ENCODE measurements at places on chromosomes 3 and 15.
A peak's percentile ranks its signal among the peaks of the same experiment; 100 is the strongest.

GRCh38 chr3:137106612-137107240, 148.9 kb downstream of the IL20RB start:
- no peak for DNase-seq

GRCh38 chr15:101436526-101436925, 53.0 kb downstream of the PCSK6 start:
- DNase-seq: no peak

DNA sequence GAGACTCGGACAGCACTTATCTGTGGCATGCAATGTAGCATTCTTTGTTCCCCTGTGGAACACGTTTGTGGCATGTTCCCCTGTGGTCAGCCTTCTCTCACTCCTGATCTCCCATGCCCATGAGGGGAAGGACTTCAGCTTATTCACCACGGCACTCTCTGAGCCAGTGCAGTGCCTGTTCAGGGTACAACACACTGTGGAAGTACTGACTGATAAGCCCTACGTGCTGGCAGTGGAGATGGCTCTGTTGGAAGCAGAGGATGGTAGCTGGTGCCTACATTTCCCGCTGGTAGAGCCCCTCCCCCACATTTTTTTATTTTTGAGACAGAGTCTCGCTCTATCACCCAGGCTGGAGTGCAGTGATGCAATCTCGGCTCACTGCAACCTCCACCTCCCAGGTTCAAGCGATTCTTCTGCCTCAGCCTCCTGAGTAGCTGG, 43.5 kb upstream of the ETV5 start:
- no peak for DNase-seq

- DNase-seq: no peak
Observed at GRCh38 chr3:156303001-156303707, 182.8 kb downstream of the KCNAB1 start.

GRCh38 chr3:53773611-53774368, 72.4 kb downstream of the CHDH start:
- DNase-seq: no peak

- no peak for DNase-seq
Observed at GRCh38 chr15:59873644-59874272, 130.4 kb upstream of the FOXB1 start.

DNA sequence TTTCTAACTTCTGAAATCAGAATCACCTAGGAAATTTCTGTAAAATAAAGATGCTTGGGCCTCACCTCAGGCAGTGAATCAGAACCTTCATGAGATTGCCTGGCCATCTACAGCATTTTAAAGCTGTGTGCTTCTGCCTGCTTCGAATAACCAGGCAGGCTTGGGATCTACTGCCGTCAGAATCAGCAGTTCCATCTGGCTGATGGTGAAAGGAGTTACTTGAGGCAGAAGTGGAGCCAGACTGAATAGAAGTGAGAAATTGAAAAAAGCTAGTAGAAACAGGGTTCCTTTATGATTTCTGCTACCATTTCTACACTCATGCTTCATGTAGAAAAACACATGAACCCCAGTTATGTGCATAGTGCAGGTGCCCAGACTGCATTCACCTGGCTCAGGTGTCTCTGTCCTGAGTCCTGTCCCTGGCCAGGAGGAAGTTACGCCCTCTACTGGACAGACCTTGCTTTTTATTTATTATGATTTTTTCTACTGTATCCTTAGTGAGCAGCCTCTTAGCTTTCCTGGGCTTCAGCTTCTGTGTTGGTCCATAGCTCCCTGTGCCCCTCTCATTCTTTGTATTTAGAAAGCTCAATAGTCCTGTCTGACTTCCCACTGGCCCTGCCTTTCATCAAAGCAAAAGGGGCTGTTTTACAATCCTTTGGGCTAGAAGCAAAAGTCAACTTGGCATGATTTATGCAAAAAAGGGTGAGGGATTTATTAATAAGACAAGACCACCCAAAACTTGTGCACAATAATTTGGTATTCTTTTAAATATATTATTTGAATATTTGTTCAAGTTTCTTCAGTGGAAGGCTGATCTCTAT, 200.8 kb upstream of the GOLGA6L4 start:
- no peak for DNase-seq

GRCh38 chr15:67158367-67158766, 93.0 kb downstream of the SMAD3 start:
- DNase-seq: no peak

DNA sequence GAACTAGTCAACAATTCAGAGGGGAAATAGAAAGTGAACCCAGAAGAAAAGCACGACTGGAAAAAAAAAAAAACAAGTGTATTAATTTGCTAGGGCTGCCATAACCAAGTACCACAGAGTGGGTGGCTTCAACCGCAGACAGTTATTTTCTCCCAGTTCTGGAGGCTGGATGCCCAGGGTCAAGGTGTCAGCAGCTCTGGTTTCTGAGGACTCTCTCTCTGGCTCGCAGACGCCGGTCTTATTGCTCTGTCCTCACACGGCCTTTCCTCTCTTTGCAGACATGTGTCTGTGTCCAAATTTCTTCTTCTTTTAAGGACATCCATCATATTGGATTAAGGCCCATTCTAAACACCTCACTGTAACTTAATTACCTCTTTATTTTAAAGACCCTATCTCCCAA, 291.8 kb downstream of the XXYLT1 start:
- DNase-seq: no peak

DNA sequence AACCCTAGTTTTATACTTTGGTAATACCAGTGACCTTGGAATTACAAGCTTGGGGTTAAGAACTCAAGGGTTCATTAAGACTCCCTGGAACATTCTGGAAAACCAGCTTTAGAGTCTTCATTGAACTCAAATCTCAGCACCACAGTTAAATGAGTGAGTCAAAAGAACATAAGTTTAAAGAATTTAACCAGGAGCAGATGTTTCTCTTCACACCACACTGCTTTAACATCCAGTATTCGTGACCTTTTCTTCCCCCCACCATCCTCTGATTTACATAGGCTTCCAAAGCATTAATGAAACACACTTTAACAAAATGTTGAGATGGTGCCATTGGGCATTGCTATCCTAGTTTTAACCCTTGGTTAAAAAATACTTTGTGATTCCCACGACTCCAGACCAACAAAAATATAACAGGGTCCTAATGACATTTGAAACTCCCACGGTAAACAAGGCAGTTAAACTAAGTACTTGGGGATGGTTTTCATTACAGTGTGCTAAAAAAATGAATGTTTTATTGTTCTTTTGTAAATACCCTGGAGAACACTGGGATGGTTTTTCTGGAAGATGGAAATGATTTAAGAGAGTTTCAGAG, 123.9 kb downstream of the OXNAD1 start:
- no peak for DNase-seq

GRCh38 chr3:2677501-2677900, 432.7 kb downstream of the IL5RA start:
- no peak for DNase-seq

- DNase-seq: peak; percentile 24
Observed at GRCh38 chr3:186021673-186022362, 84.0 kb upstream of the TRA2B start.

- DNase-seq: no peak
Observed at GRCh38 chr15:88664151-88664778, 25.4 kb downstream of the ISG20 start.

- DNase-seq: no peak
Observed at GRCh38 chr3:136194409-136195257, 1.5 kb downstream of the MSL2 start.

GRCh38 chr3:29338377-29338776, 57.5 kb downstream of the RBMS3 start:
- no peak for DNase-seq

DNA sequence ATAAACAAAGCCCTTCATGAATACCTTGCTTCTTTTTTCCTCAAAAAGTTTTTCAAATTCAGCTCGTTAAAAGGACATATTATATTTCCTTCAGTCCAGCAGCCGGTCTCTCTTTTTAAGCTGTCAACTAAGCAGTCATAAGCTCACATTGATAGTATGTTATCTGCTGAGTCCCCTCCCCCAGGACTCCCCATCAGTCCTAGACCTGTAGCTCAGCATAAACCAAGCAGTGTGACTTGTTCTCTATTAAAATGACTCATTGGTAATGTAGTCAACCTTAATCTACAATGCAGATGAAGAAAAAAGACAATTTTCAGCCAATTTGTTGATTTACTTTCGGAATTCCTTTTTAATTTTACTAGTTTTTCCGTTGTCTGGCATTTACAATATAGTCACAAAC, 483.8 kb downstream of the MECOM start:
- no peak for DNase-seq

- no peak for DNase-seq
Observed at GRCh38 chr15:77634266-77634962, 1.7 kb upstream of the LINGO1 start.

DNA sequence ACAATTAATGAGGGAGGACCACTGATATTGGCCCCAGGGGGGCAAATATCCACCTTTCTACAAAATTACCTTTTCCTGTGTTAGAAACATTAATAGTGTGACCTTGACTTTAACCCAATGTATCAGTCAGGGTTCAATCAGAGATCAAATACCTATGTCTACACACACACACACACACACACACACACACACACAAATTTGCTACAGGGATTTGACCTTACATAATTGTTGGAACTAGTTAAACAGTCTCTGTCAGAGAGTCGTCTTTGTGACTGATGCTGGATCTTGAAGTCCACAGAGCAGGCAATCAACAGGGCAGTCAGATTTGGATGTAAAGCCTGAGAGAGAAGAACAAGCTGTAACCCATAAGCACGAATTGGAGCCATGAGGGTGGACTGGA, 32.5 kb downstream of the TM4SF4 start:
- DNase-seq: no peak

DNA sequence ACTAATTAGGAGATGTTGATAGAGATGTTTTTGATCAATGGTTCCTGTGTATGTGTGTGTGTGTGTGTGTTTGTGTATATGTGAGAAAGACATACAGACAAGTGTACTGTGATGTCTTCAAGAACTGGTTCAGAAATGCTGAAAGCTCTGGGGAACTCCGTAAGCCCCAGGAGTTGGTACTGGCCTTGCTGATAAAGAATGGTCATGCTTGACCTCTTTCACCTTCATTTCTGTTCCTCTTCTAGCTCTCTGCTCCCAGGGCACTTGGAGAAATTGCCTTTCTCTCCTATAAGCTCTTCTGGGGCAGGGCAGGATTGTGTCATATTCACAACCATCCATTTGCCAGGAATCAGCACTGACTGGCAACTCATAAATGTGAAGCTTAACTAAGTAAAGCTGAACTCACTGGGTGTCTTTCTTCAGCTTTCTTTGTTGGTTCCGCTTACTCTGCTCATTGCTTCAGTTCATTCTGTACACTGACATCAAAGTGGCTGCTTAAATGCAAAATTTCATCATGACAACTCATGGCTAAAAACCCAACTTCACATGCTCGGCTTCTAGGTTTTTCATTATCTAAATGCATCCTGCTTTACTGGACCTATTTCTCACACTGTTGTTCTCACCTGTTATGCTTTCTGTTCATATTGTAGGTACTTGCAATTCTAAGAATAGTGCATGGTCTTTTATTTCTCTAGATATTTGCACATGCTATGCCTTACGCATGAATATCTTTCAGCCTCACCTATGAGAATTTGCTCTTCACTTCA, 162.1 kb upstream of the LYSMD4 start:
- no peak for DNase-seq

- DNase-seq: no peak
Observed at GRCh38 chr15:60652245-60652644, 173.3 kb upstream of the ICE2 start.

GRCh38 chr3:23880703-23881339, 36.0 kb downstream of the NKIRAS1 start:
- DNase-seq: no peak

DNA sequence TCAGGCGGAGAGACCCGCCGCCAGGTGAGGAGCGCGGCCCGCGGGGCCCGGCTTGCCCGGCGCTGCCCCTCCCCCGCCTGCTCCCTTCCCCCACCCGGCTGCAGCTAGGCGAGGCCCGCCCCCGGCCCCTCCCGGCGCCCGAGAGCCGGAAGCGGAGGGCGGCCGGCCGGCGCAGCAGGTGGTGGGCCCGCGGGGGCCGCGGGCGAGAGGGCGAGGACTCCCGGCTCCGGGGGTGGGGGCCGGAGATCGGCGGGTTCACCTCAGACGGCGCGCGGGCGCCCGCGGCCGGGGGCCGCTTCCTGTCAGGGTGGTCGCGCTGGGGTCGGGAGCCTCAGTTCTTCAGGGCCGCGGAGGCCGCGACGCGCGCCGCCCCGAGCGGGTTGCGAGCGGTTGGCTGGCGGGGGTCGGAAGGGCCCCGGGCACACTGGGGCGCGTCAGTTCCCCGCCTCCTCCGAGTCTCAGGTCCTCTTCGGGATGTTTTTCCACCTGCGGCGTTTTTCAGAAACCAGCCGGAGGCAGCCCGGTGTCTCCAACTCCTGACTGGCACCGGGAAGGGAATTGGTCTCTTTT, 395 bp downstream of the ZFAND6 start:
- peak; percentile 34 for DNase-seq

DNA sequence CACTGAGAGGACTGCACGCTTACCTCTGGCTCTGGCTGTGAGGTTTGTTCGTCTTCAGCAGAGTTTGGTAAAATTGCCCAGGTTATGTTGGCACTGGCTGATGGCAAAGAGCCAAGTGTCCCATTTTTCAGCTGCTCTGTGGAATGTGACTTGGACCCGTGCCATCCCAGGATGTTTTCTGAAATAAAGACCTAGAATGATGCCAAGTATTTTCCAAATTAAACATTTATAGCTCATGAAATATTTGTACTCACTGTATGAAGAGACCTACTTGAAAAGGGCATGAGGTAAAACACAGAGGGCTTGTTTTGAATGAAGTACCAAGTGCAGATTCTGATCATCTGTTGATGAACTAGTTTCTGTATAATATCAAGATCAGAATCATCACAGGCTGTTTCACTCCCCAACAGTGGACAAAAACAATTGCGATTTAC, 200.5 kb downstream of the STT3B start:
- DNase-seq: no peak

DNA sequence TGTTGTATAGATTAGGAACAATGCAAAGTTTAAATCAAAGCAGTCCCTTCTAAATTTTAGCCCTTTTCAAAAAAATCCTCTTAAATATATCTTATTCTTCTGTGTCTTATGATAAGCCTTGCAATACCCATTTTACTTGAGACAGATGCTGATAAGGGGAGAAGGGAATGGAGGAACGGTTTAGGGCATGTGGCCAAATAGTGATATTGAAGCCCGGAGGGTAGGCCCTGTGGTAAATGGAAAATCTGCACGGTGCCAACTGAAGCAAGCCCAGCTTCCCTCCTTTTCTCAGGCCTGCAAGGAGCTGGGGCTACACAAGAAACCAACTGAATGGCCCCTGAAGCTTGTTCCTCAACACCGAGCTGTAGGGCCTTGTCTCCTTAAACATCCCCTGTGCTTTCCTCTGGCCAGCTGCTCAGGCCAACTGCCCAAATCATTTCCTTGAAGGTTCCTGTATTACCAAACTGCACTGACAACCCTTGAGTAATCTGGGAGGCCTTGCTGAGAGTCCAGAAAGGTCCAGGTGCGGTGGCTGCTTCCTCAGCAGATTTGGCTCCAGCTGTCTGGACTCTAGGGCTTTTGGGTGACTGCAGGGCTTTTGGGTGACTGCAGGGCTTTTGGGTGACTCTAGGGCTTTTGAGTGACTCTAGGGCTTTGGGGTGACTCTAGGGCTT, 67.2 kb downstream of the NCEH1 start:
- DNase-seq: no peak

Measured in T1000 (cell line).